ENCODE measurements at places on chromosomes 12 and 14.

GRCh38 chr12:64680235-64680634, 69.9 kb downstream of the RASSF3 start:
- DNase-seq, result no peak

- DNase-seq, result no peak
Measured at GRCh38 chr12:16421806-16422205, 74.4 kb downstream of the MGST1 start.

DNA sequence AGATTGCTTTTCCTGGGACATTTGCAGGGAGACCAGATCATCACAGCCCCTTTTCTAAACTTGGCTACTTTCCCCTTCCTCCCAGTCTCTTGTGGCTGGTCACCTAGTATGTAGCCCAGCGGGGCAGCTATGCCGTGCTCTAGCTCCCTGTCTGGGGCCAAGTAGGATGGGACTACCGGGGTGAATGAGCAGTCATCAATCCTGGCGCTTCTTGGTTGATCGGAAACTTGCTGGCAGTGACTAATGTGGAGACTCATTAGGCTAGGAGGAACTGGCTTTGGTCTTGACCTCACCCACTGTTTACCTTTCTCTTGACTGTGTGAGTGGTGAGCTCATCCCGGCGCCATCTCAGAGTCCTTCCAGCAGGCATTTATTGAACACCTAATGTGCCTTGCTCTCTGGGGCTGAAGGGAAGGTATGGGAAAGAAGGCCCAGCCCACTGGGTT, 15.9 kb downstream of the PLEKHG3 start:
- DNase-seq, result no peak

DNA sequence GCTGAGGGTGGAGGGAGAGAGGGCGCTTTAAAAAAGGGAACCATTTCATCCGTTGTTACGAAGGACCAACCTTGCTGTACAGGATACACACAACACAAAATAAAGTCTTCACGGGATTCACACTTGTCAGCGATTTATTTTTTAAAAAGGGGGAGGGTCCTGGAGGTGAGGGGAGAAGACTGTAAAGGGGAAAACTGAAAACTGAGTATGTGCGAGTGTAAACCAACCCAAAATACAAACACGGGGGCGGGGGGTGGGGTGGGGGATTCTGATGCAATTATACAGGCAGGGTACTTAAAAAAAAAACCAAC, 499 bp upstream of the PRKAG1 start:
- DNase-seq, result no peak

- no peak for DNase-seq
Measured at GRCh38 chr14:64721391-64721791, 17.2 kb downstream of the PLEKHG3 start.

DNA sequence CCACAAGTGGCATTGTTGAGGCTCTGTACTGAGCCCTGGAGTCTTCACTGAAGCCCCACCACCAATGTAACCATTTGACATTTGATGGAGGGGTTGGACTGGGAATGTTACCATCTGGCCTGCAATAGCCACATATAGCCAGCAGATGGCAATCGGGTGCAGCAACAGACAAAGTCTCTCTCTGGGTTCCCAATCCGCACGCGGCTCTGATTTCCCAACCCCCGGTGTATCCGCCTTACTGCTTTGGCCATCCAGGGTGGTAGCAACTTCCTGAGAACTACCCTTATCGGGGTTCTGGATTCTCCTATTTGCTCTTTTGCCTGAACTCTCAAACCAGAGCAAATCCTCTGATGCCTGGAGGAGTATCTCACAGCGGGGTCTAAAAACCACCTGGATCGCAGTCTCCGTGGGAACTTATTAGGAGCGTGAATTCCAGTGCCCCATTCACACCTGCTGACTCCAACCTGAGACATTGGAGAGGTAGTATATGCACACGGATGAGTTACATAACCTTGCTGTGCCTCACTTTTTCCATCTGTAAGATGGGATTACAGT, 14.2 kb downstream of the VRTN start:
- DNase-seq, result peak; percentile 22

DNA sequence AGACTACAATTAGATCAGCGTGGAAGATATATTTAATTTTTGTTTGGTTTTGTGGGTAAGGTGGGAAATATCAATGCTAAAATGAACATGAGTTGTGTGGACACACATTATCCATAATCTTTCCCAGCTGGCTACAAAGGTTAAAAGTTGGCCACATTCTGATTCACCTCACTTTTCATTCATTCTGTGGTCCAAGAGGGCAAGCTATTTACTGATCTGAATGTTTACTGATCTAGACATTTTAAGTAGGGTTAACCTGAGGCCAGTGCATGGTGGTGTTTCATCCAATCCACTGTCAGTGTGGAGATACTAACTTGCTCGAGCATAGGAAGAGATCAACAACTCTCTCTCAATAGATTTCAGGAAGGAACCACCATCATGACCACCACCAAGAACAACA, 71.6 kb downstream of the DCAF5 start:
- DNase-seq, result no peak

- DNase-seq, result no peak
Measured at GRCh38 chr12:132235116-132235820, 91.0 kb downstream of the NOC4L start.

GRCh38 chr14:41973178-41973577, 366.5 kb downstream of the LRFN5 start:
- no peak for DNase-seq

DNA sequence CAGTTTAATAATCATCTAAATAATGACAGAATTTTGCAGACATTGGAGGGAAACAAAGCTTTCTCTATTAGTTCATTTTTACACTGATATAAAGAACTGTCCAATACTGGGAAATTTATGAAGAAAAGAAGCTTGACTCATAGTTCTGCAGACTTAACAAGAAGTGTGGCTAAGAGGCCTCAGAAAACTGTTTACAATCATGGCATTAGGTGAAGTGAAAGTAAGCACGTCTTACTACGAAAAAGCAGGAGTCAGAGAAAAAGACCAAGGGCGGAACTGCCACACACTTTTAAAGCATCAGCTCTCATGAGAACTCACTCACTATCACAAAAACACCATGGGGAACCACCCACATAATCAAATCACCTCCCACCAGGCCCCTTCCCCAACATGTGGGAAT, 804.4 kb downstream of the FLRT2 start:
- DNase-seq, result no peak

DNA sequence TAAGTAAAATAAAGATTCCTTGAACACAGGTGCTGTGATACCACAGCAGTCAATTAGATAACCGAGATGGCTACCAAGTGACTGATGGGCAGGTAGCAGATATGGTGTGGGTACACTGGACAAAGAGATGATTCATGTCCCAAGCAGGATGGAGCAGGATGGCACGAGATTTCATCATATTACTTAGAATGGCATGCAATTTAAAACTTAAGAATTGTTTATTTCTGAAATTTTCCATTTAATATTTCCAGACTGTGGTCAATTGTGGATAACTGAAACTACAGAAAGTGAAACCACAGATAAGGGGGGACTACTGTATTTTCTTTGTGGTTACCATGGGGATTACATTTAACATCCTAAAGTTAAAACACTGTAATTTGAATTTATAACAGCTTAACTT, 7.5 kb upstream of the ZFP36L1 start:
- DNase-seq, result no peak

GRCh38 chr14:54737132-54737711, 165.4 kb downstream of the GCH1 start:
- DNase-seq, result no peak

DNA sequence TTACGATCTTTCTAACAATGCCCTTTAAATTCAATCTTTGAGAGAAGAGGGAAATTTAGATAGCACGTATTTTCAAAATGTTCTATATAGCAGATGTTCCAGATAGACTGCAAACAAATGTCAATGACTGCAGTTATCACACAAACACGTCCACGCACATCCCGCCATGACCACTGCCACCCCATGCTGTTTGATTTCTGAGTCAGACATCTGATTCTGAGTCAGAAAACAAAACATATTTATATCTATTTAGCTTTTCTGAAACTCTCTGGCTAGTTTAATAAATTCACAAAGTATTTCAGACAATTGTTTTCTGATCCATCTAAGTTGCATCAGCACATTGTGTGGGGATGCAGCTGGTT, 105.9 kb upstream of the BCAT1 start:
- DNase-seq, result no peak

DNA sequence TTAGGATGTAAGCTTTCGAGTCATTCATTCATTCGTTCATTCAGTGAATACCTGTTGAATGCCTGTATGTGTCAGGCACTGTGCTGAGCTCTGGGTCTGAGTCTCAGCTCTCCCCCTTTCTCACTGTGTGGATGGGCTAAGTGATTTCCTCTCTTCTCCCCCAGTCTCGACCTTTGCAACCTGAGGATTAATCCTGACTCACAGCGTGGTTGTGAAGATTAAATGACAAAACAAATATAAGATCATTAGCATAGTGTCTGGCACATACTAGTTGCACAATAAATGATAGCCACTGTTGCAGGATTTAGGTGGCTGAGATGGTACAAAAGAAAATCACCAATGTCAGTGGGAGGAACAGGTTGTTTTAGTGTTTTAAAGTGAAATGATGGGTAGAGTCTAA, 136.7 kb downstream of the GPR135 start:
- DNase-seq, result no peak

GRCh38 chr12:64791036-64791435, 31.8 kb upstream of the GNS start:
- no peak for DNase-seq

DNA sequence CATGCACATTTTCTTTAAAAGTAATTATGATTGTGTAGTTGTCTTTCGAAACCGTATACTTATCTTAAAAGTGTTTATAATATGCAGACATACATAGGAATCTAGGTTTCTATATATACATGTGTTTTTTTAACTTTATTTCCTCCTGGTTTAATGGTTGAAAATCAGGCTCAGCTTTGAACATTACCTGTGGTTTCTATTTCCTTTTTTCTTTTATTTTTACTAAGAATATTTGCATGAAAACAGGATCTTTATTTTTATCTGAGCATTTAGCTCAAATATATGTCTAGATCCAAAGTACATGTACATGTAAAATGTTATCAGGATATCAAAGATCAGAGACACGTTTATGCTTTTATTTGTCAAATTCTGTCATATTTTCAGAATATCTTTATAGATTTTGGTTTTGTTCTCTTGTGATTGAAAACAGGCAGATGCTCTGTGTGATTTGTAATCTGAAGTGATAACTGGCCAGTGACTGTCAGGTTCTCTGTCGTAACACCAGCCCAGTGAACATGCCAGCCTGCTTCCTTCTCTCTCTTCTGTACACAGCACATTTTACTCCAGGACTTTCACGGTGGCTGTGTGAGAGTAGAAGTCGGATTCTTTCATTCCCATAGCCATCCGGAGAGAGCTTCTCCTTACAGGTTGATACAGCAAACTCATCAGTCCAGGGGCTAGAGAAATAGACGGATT, 13.7 kb downstream of the TCTN1 start:
- no peak for DNase-seq

DNA sequence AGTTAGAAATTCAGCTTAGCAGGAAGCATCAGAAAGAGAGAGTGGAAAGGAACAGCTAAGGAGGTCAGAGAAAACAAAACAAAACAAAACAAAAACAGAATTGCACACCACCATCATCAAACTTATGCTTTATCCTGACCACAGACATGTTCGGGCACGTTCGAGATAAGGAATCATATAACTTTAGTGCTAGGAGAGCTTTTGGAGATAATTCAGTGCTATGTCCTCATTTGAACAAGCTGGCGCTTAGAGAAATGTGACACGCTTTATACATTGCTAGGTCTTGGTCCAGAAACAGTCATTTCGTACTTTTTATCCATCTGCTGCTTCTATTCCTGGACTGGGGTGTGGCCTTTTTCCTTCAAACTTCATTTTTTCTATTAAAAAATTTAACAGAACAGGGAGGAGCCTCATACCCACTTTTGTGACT, 213.1 kb downstream of the PTPRO start:
- DNase-seq, result no peak

- no peak for DNase-seq
Measured at GRCh38 chr14:95226801-95227200, 69.5 kb upstream of the DICER1 start.

- DNase-seq, result no peak
Measured at GRCh38 chr14:106062502-106063272, 536.3 kb downstream of the TMEM121 start.

- DNase-seq, result no peak
Measured at GRCh38 chr14:66483322-66483721, 2.8 kb upstream of the CCDC196 start.

- no peak for DNase-seq
Measured at GRCh38 chr14:90427848-90428426, 31.1 kb downstream of the CALM1 start.

DNA sequence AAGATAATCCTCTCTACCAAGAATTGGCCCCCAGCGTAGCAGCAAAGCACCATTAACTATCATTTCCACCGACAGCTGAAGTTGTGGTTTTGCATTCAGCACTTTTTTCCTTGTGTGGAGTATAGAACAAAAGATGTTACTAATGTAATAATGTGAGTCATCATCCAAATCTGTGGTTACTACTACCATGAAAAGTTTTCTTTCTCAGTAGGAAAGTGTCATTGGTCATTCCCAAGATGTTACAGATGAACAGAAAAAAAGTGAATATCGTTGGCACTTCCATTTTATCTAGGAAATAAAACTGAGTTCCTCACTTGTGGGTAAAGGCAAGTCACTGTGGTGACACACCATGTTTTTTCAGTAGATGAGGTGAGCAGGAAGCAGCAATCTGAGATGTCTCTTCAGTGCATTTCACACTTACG, 30.3 kb upstream of the IFNG start:
- DNase-seq, result peak; percentile 34

- DNase-seq, result no peak
Measured at GRCh38 chr12:51904951-51905470, 2.3 kb upstream of the ACVRL1 start.

GRCh38 chr12:11780521-11781101, 131.1 kb downstream of the ETV6 start:
- DNase-seq, result no peak

DNA sequence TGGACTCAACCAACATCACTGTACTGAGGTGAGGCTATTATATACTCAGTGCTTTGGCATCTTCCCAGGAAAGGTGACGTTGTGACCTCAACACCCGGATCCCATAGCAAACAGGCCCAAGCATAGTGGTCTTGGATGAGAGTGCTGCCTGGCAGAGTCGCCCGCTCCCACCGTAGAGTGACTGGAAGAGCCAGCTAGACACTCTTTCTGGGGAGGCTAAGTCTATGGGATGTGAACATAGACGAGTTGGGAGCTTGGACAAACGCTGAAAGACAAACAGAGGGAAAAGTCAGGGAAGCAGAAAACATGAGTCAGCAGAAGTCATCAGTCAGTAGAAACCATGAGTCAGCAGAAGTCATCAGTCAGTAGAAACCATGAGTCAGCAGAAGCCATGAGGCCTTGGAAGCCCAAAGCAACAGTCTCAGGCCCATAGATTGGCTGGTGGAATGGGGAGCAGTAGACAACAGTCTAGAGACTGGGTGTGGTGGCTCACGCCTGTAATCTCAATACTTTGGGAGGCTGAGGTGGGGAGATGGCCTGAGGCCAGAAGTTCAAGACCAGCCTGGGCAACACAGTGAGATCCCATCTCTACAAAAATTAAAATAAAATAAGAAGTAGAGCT, 66.4 kb upstream of the MAP1LC3B2 start:
- DNase-seq, result peak; percentile 2

GRCh38 chr14:91138511-91139359, 24.9 kb downstream of the DGLUCY start:
- DNase-seq, result no peak

GRCh38 chr12:11209113-11209512, 22.4 kb upstream of the TAS2R42 start:
- DNase-seq, result no peak

GRCh38 chr14:104317492-104317805, 179.1 kb downstream of the KIF26A start:
- DNase-seq, result no peak

- no peak for DNase-seq
Measured at GRCh38 chr14:100123618-100124017, 35.8 kb downstream of the DEGS2 start.

- DNase-seq, result no peak
Measured at GRCh38 chr14:102095871-102096568, 9.2 kb upstream of the HSP90AA1 start.

All from HS-27A (cell line).